ENCODE measurements at places on chromosomes 11 and 22. TPM values are rescaled to one million over a fixed set of nuclear protein-coding genes. Genes with fewer than 3 reads are reported as not detected.
A peak's percentile ranks its signal among the peaks of the same experiment; 100 is the strongest.

DNA sequence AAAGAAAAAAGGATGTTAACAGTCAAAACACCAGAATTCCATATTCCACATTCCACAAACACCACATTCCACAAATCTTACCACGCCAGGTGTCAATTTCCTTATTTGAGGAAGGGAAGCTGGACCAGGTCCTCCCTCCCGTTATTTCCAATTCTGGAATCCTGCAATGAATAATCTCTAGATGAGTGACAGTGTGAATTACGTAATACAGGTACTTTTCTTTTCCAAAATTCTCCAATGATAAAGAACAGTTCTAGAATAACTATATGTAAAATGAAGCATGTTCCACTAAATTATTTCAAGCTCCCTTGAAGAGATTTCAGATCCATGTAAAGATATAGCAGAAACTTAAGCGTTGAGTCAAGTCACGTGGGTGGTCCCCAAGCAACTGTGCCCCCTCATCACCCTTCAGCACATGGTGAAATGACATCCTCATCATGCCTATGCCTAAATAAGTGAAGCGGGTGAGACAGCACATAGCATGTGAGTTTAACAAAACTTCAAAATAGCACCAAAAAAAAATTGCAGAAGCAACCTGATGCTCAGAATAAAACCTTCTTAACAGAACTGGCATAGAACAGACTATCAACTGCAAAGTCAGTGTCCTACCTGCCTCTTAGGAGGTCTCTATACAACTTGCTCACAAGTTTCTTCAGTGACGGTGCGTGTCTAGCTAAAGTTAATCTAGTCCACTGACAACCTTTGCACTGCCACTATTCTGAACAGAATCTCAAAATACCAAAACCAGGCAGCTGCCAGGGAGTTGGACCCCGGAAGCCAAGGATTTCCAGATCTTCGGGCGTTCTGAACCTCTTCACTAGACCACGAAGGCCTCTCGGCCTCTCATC is 876 bp downstream of the NFRKB start:
- DNase-seq: no peak

GRCh38 chr11:2567026-2567671 is 122.3 kb downstream of the KCNQ1 start:
- peak; percentile 73 for DNase-seq

MS4A12 gene
- not detected for total RNA-seq

- DNase-seq: no peak
Measured at GRCh38 chr11:69126286-69126685, 29.4 kb upstream of the SMIM38 start.

DGCR6 gene
- 7.6 TPM for total RNA-seq
